ENCODE measurements at places on chromosomes 4 and X.

DNA sequence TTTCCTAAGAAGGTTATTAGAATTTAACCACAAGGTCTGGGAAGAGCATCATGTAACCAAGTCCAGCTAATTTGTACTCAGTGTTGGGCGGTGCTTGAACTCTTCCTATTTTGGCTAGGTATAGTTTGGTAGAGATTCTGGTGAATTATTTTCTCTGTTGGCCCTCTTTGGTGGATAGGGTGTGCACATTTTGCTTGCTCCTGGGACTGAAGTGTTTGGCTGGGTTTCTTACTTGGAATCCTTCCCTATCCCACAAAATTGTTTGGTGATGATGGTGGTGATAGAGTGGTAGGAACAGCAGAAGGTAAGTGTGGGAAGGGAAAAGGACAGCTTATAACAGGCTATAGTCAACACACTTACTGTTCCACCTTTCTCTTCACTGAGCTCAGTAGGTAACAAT, 194.8 kb upstream of the GPC4 start:
- no peak for DNase-seq

DNA sequence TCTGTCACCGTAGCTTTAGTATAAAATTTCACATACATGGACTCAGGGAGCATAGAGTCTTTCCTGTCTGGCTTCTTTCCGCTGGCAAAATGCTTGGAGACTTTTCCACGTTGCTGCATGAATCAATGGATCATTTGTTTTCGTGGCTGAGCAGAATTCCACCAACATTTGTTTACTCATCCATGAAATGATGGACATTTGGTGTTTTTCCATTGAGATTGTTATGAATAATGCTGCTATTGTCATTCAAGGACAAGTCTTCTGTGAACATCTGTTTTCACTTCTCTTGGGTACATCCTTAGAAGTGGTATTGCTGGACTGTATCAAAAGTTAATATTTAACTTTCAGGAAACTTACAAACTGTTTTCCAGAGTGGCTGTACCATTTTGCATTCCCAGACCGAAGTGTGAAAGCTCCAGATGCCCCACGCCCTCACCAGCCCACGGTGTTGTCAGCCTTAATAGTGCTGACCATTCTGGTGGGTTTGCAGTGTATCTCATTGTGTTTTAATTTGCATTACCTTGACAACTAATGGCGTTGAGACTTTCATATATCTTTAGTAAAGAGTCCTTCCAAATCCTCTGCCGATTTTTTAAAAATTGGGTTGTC, 5.8 kb upstream of the TMEM271 start:
- no peak for DNase-seq

- DNase-seq = no peak
Observed at GRCh38 chr4:92235731-92236130, 68.0 kb upstream of the GRID2 start.

- no peak for DNase-seq
Observed at GRCh38 chr4:62262676-62263075, 1062.5 kb downstream of the ADGRL3 start.

DNA sequence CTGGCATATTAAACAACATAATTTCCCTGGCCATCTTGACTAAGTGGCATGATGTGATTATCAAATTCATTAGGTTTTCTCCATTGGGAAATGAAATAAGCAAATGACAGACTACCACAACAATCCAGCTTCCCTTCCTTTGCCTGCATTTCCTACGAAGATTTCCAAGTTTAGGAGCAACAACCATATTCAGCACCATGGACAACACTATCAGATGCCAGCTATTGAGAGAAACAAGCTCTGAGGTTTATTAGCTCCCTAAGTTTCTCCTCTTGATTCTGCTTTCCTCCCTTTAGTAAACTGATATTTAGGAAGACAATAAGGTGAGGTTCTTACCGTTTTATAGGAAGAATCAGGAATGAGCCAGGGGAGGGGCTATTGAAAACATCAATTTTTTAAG, 36.2 kb downstream of the DCX start:
- no peak for DNase-seq

DNA sequence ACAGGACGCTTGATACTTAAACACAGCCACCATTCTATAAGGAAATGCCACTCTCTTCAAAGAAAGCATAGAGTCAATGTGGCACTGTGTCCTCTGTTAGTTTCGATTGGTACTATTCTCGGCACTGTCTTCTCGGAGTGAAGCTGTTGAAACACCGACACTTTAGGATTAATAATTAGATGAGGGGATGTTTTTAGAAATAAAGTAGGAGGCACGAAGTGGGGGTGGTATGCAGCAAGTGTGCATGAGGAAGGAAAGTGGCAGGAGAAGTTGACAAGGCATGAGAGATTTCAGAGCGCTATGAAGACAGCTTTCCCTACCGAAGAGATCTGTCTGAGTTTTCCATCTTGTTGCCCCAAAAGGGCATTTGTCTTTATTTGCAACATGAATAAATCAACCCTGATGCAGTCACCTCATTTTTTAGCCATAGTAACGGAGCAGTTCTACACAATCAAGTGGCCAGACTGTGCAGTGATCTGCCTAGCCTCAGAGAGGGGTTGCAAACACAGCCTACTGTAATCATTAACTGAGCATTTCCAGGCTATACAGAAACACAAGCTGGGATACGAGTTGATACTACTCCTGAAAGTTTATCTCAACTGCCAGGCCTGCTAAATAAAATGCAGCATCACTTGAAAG, 8.3 kb downstream of the GPRIN3 start:
- DNase-seq = no peak

GRCh38 chr4:124037236-124037635, 640.6 kb downstream of the SPRY1 start:
- no peak for DNase-seq

DNA sequence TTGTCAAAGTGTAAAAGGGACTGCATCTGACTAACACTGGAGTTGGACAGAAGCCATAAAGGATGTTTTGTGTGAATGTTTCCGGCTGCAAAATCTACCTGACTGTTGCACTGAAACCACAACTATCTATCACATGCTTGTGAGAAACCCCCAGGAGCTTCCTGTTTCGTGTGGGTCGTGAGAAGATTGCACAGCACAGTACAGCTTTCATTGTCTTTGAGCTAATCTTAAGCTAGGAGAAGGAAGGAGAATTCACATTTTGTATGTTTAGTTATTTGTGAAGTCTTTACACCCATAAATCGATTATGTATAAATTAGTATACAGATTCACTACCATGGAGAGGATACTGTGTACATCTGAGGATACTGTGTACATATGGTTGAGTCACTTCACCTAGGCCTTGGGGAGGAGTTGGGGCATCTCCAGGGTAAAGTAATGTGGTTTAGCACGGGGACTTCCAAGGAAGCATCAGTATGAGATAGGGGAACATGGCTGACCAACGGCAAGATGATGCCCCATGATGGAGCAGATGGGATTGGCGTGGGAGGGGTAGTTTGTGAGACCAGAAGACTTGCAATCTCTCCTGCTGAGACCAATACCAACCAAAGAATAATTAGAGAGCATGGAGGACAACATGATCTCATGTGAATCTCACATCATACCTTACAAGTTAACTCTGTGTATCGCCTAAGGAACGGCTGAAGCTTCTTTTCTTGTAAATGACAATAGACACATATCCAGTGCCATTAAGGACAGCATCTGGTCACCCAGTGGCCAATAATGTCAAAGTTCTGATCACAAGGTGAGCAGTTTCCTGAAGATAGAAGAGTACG, 43.1 kb upstream of the FAM9C start:
- DNase-seq = no peak

GRCh38 chr4:167183036-167183435, 51.3 kb downstream of the SPOCK3 start:
- no peak for DNase-seq

- DNase-seq = no peak
Observed at GRCh38 chr4:89757154-89757719, 79.7 kb downstream of the SNCA start.

- DNase-seq = no peak
Observed at GRCh38 chr4:160772668-160773067, 1391.1 kb downstream of the FSTL5 start.

DNA sequence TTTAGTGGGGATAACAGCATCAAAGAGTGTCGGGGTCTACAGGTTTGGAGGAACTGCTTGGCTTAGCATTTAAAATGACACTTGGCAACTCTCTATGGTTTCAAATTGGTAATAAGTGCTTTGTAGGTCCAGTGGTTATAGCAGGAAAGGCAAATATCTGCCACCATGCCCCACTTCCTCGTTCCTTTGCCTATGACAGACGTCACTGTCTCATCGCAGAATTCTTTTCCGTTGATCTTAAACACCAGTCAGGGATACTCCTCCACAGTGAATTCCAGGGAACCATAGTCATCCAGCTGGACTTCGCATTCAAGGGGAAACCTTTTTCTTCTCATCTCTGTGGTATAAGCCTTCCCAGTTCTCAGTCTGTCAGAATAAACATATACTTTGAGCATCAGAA, 319.1 kb downstream of the GPAT3 start:
- DNase-seq = no peak

DNA sequence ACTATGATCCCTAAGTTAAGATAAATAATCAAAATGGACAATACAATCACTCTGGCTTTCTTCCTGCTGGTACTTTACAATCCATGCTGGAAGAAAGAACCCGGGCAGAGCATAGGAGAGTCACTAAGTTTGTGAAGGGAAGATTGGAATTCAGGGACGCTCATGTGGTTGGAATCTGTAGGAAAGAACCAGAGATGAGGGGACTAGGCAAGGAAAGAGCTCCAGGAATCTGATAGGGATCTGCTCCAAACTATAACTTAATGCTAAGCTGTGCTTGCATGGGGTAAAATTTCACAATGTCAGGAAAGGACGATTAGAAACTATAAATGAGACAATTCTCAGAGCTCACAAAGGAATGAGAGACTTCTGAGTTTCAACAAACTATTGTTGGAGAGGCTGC, 167.5 kb downstream of the ADGRA3 start:
- no peak for DNase-seq

- DNase-seq = peak; percentile 8
Observed at GRCh38 chrX:9677098-9677739, 88.4 kb downstream of the GPR143 start.

DNA sequence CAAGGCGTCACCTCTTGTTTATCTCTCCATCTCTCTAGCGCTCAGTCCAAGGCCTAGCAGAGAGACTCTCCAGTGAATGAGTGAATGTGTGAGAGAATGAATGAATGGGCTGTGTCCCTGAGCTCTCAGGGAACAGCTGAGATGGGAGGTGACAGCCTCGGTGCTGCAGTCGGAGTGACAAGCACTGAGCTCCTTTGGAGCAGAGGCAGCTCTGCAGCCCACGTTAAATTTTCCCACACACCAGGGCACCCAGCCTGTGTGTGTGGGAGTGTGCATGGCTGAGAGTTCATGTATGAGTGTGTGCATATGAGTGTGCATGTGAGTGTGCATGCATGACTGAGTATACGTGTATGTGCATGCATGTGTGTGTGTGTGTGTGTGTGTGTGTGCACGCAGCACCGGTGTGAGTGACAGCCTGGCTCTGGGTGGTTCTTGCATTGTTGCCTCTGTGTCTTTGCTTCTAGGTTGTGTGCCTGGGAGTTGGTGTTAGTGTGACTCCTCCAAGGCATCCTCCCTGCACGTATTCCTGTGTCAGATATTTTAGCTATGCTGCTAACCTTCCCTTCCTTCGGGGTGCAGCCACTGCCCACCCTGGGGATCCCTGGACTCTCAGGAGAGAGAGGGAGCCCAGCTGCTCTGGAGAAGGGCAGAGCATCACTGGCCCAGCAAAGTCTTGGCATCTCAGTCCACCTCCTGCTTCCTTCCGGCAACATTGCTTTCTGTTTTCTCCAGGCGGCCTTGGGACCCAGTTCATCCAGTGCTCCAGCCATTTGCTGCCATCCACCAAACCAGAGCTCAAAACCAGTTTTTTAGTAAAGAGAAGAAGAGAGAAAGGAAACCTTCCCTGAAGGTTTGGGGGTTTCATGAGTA, 98.6 kb downstream of the PPP2R2C start:
- no peak for DNase-seq

GRCh38 chr4:15385928-15386327, 41.9 kb upstream of the C1QTNF7 start:
- no peak for DNase-seq

GRCh38 chr4:174496631-174497432, 25.5 kb downstream of the HPGD start:
- DNase-seq = no peak

GRCh38 chr4:47809654-47810203, 28.1 kb downstream of the CORIN start:
- no peak for DNase-seq

- no peak for DNase-seq
Observed at GRCh38 chr4:82797405-82798111, 1.0 kb downstream of the SCD5 start.

DNA sequence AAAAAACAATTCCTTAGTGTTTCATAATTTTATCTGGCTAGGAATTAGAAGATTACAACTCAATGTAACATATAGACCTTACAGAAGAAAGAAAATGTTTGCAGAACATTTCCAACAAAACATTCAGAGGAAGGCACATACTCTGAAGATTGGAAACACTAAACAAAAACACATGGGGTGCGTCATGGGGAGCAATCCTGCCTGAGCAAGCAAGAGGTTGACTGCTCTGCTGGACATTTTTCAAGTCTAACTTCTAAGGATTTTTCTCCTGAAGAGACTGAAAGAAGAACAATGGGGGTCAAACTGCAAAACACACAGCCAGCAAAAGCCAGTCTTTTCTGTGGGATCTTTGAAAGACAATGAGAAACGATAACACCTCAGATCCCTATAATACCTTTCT, 182.8 kb downstream of the GUCY2F start:
- no peak for DNase-seq

GRCh38 chr4:184392748-184393559, 81.4 kb downstream of the IRF2 start:
- DNase-seq = no peak

GRCh38 chrX:65586491-65586890, 51.9 kb upstream of the LAS1L start:
- no peak for DNase-seq

DNA sequence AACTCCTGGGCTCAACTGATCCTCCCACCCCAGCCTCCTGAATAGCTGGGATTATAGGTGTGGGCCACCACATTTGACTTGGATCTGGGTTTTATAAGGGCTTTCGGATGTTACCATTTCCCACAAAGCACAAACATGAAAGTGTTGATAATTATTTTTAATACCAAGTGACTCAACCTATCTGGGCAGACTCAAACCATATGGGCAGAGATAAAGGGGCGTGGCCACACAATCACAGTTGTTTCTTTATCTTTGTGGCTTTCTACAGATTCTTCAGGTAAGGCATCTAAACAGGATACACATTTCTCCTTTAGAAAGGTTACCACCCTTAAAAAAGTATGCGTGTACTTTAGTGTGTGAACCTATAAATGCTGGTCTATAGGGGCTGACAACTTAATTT, 122.5 kb downstream of the ZNF827 start:
- no peak for DNase-seq
